ENCODE measurements at places on chromosomes 3 and 15.

DNA sequence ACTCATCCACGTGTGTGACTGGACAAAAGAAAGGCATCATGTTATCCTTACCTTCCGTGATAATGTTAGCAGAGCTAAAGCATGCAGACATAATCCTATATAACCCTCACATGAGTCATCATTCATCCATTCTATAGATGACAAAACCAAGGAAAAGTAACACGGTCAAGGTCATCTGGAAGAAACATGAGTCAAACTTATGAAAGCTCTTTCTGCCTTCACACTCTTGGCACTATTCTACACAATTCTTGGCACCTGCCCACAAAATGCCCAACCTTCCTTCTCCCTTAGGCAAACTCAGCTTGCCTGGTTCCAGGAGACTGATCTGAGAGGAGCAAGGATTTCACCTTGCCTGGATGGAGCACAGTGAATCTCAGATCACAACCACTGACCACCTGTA lies 66.9 kb downstream of the PRICKLE2 start:
- DNase-seq, result no peak

DNA sequence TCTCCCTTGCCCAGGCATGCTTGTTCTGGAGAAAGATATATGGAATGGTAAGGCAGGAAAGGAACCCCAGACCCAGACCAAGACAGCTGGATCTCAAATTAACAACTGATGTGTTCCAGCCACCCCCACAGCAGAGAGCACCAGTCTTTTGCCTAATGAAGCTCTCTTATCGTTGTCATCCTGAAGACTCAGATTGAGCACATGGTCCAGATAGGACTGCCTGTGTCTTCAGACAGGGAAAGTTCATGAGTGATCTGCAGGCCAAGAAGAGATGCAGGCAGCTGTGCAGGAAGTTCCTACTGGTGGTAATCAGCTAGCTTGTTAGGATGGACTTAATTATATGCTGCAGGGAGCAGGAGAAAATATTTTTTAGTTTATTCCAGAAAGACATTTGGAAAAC lies 53.3 kb downstream of the PPP2R3A start:
- no peak for DNase-seq

DNA sequence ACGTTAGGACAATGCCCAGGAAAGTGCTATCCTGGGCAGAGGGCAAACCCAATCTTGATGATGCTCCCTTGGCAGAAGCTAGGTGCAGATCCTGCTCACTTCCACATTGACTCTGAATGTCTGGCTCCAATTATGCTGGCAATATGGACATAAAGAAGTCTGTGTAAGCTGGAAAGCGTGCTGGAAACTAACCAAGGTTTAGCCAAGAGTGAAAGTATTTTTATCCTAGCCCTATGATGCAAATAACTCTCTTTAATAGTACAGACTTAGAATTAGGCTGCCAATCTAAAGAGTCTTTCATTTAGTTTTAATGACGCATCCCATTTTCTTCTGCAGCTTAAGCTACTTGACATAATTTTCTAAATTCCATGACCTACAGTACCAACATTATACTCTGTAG lies 571.8 kb downstream of the TUSC7 start:
- no peak for DNase-seq

- no peak for DNase-seq
These were observed 49.6 kb downstream of the PCSK6 start for GRCh38 chr15:101439920-101440319.
